Activated T-helper 2 cell treated with anti-CD3 and anti-CD28 coated beads, Interferon-gamma antibody, Interleukin-2, Interleukin-4, amounts not matched to agents 10 μg/mL and 5 μg/mL and 100 μg/mL, durations not matched to agents 14 hours and 24 hours and 36 hours (primary cell): ENCODE measurements at places on chromosomes 2 and 18. TPM values are rescaled to one million over a fixed set of nuclear protein-coding genes. Genes with fewer than 3 reads are reported as not detected.
A peak's percentile ranks its signal among the peaks of the same experiment; 100 is the strongest.

GRCh38 chr18:8162802-8163201 is 446.4 kb upstream of the RAB12 start:
- no peak for DNase-seq
- no peaks in the 10 kb centered on the region for H3K27me3 ChIP-seq
- H3K36me3 ChIP-seq: no peaks in the 10 kb centered on the region
- H3K4me3 ChIP-seq: no peak overlapping the region

DNA sequence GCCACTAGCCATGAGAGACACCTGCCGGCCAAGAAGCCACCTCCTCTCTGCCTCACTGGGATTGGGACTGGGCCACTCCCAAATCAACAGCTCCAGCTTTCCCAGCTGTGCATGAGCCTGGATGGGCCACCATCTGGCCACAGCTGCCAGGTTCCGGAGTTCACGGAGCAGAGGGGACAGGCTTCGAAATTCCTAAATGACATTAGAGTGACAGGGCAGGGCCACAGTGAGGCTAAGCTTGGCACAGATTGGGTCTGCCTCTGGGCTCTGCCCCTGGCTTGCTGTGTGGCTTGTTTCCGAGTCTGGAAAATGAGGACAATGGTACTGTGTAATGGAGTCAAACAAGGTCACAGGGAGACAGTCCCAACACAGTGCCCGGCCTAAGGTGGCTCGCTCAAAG is 6.5 kb downstream of the DIPK1C start:
- H3K27ac ChIP-seq: no peak overlapping the region
- no peak for DNase-seq
- H3K36me3 ChIP-seq: no peaks in the 10 kb centered on the region
- H3K27me3 ChIP-seq: peaks cover 32% of the 10 kb centered on the region
- no peak overlapping the region for H3K4me3 ChIP-seq

Gene CD8B
- 0.64 and 1.0 TPM in 2 replicates for total RNA-seq

DNA sequence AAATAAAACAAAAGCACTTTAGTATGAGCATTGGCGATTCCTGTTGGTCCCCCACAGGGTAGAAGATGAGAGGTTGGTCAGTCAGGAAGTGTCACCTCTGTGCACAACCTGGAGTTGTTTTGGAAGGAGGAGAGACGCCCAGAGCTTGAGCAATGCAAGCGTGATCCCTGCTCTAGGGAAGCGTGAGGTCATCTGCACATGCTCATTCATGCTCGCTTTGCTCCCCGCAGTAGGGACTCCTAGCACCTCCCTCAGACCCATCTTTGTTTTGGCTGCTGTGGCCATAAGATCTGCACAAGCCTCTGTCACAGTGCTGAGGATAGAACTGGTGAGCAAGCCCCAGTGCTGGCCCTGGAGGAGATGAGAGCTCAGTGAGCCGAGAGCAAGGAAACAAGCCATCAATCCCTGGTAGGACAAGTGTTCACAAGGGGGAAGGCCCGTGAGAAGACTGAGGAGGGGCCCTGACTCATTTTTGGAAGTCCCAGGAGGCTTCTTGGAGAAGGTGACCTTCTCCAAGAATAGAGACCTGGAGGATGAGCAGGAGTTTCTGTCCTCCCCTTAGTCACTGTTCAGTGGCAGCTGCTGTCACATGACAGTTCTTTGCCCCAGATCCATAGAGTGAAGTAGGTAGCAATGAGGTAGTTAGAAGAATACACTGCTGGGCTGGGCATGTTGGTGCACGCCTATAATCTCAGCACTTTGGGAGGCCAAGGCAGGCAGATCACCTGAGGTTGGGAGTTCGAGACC is 13.3 kb upstream of the ATP8B1 start:
- H3K27ac ChIP-seq: no peak overlapping the region
- no peak for DNase-seq
- H3K4me3 ChIP-seq: no peak overlapping the region
- no peaks in the 10 kb centered on the region for H3K4me1 ChIP-seq
- H3K27me3 ChIP-seq: peaks cover 9% of the 10 kb centered on the region
- H3K36me3 ChIP-seq: no peaks in the 10 kb centered on the region

Gene ACOXL
- total RNA-seq: 1.4 and 1.6 TPM in 2 replicates

Gene SCN2A
- total RNA-seq: 0.05 TPM in 1 of 2 replicates, not detected in the other

GRCh38 chr18:38305961-38306360 is 740.4 kb upstream of the CELF4 start:
- no peaks in the 10 kb centered on the region for H3K36me3 ChIP-seq
- H3K4me3 ChIP-seq: no peak overlapping the region
- DNase-seq: no peak
- no peak overlapping the region for H3K27ac ChIP-seq
- no peaks in the 10 kb centered on the region for H3K4me1 ChIP-seq

- DNase-seq: no peak
- H3K27me3 ChIP-seq: peaks cover 15% of the 10 kb centered on the region
- H3K4me1 ChIP-seq: no peaks in the 10 kb centered on the region
Observed at GRCh38 chr2:105644174-105644980, 100.3 kb upstream of the NCK2 start.

- DNase-seq: no peak
- peaks cover 37% of the 10 kb centered on the region for H3K4me1 ChIP-seq
- H3K36me3 ChIP-seq: peaks cover 27% of the 10 kb centered on the region
- no peaks in the 10 kb centered on the region for H3K27me3 ChIP-seq
- H3K27ac ChIP-seq: peak overlapping the region; percentile 55
- no peak overlapping the region for H3K4me3 ChIP-seq
Observed at GRCh38 chr2:121561617-121562268, 31.1 kb downstream of the RNU4ATAC start.

- H3K27me3 ChIP-seq: no peaks in the 10 kb centered on the region
- H3K4me3 ChIP-seq: peak overlapping the region; percentile 61
- H3K4me1 ChIP-seq: peaks cover 45% of the 10 kb centered on the region
- H3K36me3 ChIP-seq: peaks cover 16% of the 10 kb centered on the region
Observed at GRCh38 chr18:13577091-13577697, 149.2 kb downstream of the FAM210A start.

GRCh38 chr2:201813996-201814760 is 7.8 kb downstream of the CDK15 start:
- H3K4me1 ChIP-seq: no peaks in the 10 kb centered on the region
- H3K27me3 ChIP-seq: peaks cover 15% of the 10 kb centered on the region
- H3K4me3 ChIP-seq: no peak overlapping the region
- DNase-seq: no peak

Gene C2orf80
- total RNA-seq: not detected in 2 replicates

Gene TUBA4B
- not detected in 2 replicates for total RNA-seq

DNA sequence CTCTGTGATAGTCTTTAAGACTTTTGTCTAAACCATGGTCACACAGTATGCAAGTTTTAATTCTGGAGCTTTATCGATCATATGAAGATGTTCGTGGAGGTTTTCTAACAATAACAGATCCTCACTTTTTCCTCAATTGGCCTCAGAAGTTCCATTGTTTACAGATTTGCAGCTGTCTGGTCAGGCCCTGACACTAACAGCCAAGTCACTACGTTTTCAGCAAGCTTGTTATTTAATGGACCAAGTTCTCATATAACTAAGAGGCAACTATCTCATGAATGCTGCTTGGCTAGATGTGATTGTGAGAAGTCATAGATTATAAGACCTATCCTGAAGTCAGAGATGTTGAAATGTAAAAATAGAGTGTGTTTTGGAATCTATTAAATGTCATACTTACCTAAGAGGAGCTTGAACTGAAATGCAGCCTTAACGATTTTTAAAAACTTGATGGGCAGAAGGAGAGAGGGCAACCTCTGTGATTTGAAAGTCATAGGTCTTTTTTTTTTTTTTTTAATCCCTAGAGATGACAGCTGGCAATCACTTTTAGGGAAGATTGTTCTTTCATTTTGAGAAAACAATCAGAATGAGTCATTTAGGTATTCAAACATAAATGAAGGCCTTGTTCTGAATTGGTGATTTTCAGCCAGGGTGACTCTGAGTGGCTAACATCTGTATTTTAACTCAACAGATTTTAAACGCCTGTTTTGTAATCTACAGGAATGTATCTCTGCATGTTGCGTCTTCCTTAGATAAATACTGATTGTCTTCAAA is 48.4 kb upstream of the NEMP2 start:
- no peak overlapping the region for H3K4me3 ChIP-seq
- peaks cover 26% of the 10 kb centered on the region for H3K4me1 ChIP-seq
- DNase-seq: no peak

GRCh38 chr2:227921648-227922047 is 50.2 kb downstream of the DAW1 start:
- no peaks in the 10 kb centered on the region for H3K27me3 ChIP-seq
- no peaks in the 10 kb centered on the region for H3K36me3 ChIP-seq
- H3K4me1 ChIP-seq: no peaks in the 10 kb centered on the region
- DNase-seq: no peak
- H3K27ac ChIP-seq: no peak overlapping the region

- H3K27me3 ChIP-seq: peaks cover 47% of the 10 kb centered on the region
- no peak for DNase-seq
- no peak overlapping the region for H3K27ac ChIP-seq
- H3K4me3 ChIP-seq: no peak overlapping the region
Observed at GRCh38 chr2:68879296-68879695, 8.1 kb upstream of the BMP10 start.

GRCh38 chr2:237964194-237964577 is 2.6 kb upstream of the UBE2F start:
- H3K4me1 ChIP-seq: peaks cover 16% of the 10 kb centered on the region
- peaks cover 16% of the 10 kb centered on the region for H3K36me3 ChIP-seq
- no peak for DNase-seq
- H3K27me3 ChIP-seq: no peaks in the 10 kb centered on the region
- H3K4me3 ChIP-seq: no peak overlapping the region

DNA sequence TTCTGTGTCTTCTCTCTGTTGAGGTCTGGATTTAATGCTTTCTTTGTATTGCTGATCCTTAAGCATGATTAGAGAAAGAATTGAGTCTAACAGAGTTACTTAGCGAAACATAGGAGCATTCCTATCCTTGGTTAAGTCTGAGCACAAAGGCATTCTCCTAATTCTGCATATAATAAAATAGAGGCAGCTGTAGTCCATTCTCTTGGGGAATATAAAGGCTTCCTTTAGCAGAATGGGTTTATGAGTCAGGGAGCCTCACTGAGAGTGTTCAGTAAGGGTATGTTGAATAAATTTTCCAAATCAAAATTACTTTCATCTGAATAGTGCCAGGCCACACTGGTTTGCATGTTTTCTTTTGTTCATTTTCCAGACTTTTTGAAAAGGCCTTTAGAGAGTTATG is 101.5 kb downstream of the GALNT1 start:
- H3K36me3 ChIP-seq: peaks cover 2% of the 10 kb centered on the region
- no peaks in the 10 kb centered on the region for H3K4me1 ChIP-seq
- DNase-seq: no peak
- H3K27ac ChIP-seq: no peak overlapping the region
- no peak overlapping the region for H3K4me3 ChIP-seq
- H3K27me3 ChIP-seq: no peaks in the 10 kb centered on the region

DNA sequence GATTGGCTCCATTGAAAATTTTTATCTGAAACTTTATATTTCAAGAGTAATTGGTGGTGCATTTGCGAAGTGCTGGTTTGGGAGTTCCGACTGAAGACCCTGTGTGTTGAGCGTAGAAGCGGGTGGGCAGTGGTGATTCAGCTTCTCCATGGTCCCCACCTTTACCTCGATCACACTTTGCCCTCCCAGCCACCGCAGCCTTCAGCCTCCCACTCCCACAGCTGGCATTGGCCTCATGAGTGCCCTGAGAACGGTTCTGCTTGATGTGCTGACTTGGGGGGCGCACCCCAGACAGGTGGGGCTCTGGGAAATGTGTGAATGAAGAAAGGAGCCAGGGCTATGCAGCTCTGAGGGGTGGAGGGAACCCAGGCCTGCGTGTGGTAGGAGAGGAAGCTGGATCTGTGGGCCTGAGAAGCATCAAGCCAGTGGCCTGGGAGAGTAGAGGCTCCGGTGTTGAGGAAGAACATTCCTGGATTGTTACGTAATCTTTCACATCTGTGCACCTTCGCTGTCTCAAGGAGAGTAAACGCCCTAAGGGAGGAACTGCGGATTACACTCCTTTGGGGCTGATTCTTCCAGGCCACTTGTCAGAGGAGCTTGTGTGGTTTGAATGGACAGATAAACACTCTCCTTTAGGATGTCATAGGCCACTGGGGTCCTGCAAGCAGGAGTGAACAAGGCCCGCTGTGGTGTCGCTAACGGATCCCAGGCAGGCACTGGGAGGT is 83.8 kb downstream of the NPAS2 start:
- no peak for DNase-seq
- peaks cover 9% of the 10 kb centered on the region for H3K4me1 ChIP-seq
- no peak overlapping the region for H3K27ac ChIP-seq
- H3K4me3 ChIP-seq: no peak overlapping the region

- H3K36me3 ChIP-seq: peaks cover 39% of the 10 kb centered on the region
- H3K27me3 ChIP-seq: no peaks in the 10 kb centered on the region
- H3K4me3 ChIP-seq: peak overlapping the region; percentile 95
- peak overlapping the region; percentile 82 for H3K27ac ChIP-seq
- H3K4me1 ChIP-seq: peaks cover 52% of the 10 kb centered on the region
Observed at GRCh38 chr2:74834792-74835755, 1.1 kb downstream of the HK2 start.

- H3K27me3 ChIP-seq: no peaks in the 10 kb centered on the region
- H3K4me3 ChIP-seq: no peak overlapping the region
- H3K36me3 ChIP-seq: no peaks in the 10 kb centered on the region
- no peaks in the 10 kb centered on the region for H3K4me1 ChIP-seq
- DNase-seq: no peak
- H3K27ac ChIP-seq: no peak overlapping the region
Observed at GRCh38 chr2:56918790-56919189, 735.0 kb downstream of the CCDC85A start.

DNA sequence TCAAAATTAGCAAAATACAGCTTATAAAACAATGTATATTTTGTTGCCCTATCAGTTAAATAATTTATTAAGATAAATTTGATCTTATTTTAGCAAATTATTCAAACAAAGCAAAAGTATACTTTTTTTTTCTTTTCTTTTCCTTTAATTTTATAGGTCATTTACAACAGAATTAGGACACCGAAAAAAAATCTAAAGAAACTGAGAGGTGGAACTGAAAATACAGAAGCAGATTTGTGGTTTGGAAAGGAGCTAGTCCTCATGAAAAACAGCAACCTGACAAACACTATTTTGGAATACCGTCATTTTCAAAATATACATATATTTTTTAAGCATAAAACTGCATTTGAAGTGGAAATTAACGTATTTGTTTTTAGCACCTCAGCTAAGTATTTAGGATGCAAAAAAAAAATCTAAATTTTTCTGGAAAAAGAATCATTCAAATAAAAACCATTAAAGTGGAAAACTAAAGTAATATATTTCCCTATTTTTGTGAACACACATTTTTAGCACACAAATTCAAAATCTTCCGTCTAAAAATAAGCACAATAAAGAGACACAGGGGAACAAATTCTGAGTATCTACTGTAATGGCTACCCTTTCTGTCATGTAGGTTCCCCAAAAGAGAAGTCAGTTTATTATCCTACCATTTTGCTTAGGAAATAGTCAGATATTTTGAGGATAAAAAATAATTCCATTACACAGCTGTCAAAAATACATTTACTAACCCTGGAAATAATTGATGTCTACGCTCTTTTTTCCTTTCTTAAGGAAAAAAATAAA is 2.7 kb downstream of the CCDC88A start:
- peaks cover 15% of the 10 kb centered on the region for H3K27me3 ChIP-seq
- no peak overlapping the region for H3K27ac ChIP-seq
- peaks cover 27% of the 10 kb centered on the region for H3K4me1 ChIP-seq
- H3K36me3 ChIP-seq: no peaks in the 10 kb centered on the region
- H3K4me3 ChIP-seq: no peak overlapping the region
- DNase-seq: no peak

- no peak for DNase-seq
- H3K36me3 ChIP-seq: peaks cover 29% of the 10 kb centered on the region
- H3K4me1 ChIP-seq: peaks cover 66% of the 10 kb centered on the region
- H3K4me3 ChIP-seq: no peak overlapping the region
- peak overlapping the region; percentile 73 for H3K27ac ChIP-seq
Observed at GRCh38 chr2:216220976-216221375, 111.8 kb downstream of the XRCC5 start.

Gene NFU1
- 54.3 and 57.9 TPM in 2 replicates for total RNA-seq

Gene RMC1
- total RNA-seq: 42.9 and 50.5 TPM in 2 replicates

Gene CNTNAP5
- not detected in 2 replicates for total RNA-seq

Gene ALPI
- total RNA-seq: not detected in 2 replicates
